Activated naive CD4-positive, alpha-beta T cell treated with Interleukin-2 at 50 U/mL for 16 hours (primary cell): ENCODE measurements at places on chromosomes 2 and 18.

DNA sequence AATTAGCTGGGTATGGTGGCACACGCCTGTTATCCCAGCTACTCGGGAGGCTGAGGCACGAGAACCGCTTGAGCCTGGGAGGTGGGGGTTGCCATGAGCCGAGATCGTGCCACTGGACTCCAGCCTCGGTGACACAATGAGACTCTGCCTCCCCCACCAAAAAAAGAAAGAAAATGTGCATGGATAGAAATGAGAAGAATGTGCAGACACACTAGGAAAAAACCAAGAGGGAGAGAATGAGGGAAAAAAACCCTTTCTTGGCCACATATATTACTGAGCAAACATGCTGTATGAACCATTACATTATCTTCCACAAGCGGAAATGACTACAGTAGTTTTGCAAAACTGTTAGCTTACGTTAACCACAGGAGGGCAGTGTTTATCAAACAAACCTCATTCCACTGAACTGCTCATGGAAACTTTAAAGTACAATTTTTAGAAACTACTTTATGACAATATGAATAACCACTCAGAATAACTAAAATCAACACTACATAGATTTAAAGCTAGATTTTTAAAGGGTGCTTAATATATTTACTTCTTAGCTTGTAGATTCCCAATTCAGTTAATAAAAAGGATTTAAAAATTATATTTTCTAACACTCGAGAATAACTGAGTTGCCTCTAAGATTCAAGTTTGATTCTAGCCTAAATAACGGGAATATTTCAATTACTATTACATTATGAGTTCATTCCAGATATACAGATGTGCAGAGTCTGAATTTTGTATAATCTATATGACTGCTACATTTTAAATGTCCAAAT is 26.4 kb downstream of the ASXL2 start:
- DNase-seq, result peak; percentile 28

DNA sequence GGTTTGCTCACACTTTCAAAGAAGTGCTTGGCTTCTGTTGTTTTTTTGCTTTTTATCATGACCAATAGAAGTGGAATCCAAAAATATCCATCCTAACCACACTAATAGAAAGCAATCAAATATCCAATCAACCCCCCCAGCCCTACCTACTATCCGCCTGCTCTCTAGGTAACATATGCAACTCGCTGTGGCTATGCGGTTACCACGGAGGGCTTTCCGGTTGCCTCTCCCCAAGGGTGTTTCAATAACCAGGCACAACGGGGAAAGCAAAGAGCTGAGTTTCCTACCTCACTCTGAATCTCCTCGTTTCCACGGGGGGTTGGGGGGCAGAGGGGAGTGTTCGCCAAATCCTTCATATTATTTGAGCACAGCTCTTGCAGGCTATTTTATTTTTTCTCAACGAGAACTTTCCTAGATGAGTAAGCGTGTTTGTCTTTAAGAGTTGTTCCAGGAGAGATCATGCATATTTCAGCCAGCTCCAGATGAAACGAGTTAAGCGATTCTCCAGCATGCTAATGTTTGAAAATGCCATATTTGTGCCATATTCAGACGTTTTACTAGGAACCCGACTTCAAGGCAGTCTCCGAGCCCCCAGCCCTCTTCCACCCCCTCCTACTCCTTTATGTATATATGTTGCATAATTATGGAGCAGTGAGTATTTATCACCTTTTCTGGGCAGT is 30.3 kb downstream of the PAX3 start:
- DNase-seq, result no peak

GRCh38 chr2:16080071-16080470 is 139.7 kb downstream of the MYCN start:
- no peak for DNase-seq

DNA sequence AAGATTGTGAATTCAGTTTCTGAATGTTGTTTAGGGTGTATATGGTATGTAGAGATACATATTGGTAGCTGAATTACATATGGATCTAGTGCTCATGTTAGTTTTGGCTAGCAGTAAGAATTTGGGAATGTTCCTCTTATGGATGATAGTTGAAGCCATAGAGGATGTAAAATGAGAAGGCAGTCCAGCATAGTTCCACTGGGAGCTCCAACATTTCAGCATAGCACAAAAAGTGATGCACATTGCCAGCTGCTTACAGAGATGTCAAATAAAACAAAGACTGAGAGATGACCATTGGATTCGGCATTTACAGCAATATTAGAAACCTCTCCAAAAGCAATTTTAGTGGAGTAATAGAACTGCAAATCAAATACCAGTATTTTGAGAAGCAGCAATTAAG is 77.4 kb downstream of the EML4 start:
- DNase-seq, result no peak

GRCh38 chr2:108937367-108938017 is 51.5 kb downstream of the EDAR start:
- no peak for DNase-seq

- DNase-seq, result no peak
These were observed 25.2 kb downstream of the TWSG1 start for GRCh38 chr18:9359796-9360195.

- DNase-seq, result no peak
These were observed 12.7 kb downstream of the ABI2 start for GRCh38 chr2:203340791-203341487.

DNA sequence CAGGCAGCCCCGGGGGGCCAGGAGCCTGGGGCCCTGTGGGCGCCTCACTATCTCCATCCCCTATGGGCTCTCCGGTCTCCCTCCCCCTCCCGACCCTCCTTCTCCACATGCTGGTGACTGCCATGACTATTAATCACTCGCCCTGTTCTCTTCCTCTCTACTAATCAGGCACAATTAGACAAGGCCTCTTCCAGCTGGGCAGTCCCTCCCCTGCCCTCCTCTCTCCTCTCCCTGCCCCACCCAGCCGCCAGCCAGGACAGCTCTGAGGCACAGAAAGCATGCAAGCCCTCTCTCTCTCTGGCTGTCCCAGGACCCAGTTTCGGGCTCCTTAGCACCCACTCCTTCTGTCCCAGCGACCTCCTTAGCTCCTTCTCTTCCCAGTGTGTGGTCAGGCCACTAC is 5.8 kb downstream of the ASIC4 start:
- DNase-seq, result no peak

DNA sequence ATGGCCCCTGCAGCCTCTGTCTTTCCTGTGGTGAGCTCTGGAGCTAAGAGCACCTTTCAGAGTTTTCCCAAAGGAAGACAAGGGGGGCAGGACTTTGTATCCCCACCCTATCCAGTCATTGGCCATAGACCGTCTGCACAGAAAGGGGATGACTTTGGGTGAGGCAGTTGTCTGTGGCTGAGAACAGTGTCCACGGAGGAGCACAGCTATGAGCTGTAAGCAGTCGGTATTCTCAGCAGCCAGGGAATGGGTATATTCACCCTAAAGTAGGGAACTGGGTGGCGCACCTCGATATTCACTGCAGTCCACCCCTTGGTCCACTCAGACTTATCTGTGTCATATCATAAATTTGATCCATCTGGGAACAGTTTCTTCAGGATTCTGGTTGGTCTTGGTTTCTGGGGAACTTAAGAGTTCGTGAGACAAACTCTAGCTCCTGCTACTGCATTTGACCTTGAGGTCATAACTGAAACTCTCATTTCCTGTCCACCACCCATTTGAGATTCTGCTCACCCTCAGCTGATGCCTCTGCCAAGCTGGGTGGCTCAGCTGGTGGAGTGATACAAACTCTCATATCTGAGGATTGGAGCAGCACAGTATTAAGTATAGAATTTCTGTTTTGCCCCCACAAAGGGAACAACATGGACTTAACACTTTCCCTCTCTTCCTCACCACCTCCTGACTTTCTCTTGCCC is 45.2 kb upstream of the SCG2 start:
- no peak for DNase-seq

GRCh38 chr18:22547807-22548561 is 130.3 kb upstream of the CTAGE1 start:
- DNase-seq, result no peak

DNA sequence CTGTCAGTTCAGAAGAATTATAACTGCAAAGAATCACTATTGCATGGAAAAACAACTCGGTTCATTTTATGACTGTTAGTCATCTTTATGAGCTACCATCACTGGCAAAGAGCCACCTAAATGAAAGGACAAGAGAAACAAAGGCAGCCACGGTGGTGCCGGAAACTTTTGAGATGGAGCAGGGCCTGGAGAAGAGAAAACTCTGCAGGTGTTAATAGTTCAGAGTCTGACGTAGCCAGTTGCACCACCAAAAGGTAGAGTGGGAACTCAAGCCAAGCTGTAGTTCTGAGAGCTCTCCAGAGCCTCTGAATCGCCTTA is 110.9 kb downstream of the FTCDNL1 start:
- DNase-seq, result no peak

- DNase-seq, result no peak
These were observed 43.0 kb downstream of the CCDC148 start for GRCh38 chr2:158413581-158413980.

DNA sequence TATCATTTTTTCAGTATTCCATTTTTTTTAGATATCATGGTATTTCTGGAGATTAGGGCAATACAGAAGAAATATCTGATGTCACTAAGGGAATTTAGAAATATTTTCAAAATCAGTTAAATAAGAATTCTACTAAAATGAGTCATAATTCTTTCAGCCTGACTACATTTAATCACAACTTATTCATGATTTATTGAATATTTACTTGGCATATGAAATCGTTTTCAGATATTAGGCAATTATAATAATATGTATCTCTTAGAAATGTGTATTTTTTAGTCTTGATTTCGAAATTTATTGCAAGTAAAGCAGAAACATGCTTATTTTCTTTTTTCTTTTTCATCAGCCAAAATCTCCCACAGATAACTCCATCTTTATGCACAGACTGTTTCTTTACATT is 142.2 kb downstream of the CCDC102B start:
- DNase-seq, result no peak

DNA sequence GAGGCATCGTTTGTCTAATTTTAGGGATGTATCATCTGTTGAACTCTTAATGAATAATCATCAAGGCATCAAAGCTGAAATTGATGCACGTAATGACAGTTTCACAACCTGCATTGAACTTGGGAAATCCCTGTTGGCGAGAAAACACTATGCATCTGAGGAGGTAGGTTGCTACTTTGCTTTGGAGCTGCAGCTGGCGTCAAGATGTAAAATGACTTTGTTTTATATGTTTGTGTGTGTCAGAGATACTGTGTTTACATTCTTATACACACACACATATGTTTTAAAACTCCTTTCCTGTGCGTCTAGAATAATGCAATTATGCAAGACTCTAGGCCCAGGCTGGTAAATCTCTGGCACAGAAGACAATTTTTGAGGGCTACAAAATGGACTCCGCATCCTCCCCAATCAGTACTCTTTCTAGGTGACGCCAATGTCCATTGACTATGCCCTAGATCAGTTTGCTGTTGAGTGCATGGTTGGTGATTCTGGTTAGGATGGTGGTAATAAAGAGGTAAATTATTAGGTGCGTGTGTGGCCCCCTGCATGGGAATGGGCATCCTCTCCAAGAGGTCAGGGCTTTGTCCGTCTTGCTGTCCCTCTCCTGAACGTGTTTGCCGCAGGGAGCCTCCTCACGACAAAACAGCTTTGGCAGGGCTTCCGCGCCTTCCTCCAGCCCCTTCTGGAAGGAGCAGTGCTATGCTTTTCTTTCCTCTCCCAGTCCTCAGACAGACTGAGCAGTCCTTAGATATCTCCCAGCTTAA is 68.2 kb upstream of the EML6 start:
- no peak for DNase-seq

DNA sequence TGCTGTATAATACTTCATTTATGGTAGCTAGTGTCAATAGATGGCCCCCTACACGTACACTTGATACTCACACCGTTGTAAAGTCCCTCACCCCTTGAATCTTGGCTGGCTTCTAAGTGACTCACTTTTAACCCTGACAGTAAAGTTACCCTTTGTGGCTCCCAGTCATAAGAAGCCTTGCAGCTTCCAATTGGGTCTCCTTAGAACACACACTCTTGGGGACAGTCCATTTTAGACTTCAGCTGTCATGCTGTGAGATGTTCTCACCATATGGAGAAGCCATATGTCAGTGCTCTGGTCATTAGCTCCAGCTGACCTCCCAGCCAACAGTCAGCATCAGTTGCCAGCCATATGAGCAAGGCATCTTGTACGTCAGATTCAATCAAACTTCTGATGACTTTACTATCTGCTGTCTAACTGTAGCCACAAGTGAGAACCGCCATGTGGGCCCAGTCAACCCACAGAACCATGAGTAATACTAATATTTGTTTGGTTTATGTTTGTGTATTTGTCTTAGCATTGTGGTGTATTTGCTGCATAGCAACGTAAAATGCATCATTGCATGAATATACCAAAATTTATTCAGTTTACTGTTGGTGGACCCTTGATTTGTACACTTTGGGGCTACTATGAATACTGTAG is 68.3 kb downstream of the PTPN4 start:
- DNase-seq, result peak; percentile 21

- no peak for DNase-seq
These were observed 1.1 kb downstream of the TMX3 start for GRCh38 chr18:68713796-68714195.

DNA sequence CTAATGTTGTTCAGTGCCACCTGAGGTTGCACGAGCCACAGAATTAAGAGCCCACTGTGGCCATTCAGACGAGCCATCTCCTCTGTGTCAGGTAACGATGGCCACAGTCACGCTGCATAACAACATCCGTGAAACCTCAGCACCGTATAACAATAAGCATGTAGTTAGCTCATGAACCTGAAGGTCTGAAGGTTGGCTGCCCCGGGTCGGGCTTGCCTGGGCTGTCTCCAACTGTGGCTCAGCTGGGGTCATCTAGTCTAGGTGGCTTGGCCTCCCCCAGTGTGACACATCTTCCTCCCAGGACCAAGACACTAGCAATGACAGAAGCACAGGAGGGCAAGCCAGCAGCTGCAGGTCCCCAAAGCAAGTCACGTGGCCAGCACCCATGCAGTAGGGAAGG is 258.0 kb downstream of the GLI2 start:
- DNase-seq, result no peak

GRCh38 chr2:58923869-58924268 is 682.7 kb upstream of the FANCL start:
- no peak for DNase-seq

GRCh38 chr18:58785870-58786269 is 78.8 kb upstream of the ZNF532 start:
- DNase-seq, result no peak

GRCh38 chr2:95385570-95385984 is 16.9 kb upstream of the FAHD2A start:
- no peak for DNase-seq

DNA sequence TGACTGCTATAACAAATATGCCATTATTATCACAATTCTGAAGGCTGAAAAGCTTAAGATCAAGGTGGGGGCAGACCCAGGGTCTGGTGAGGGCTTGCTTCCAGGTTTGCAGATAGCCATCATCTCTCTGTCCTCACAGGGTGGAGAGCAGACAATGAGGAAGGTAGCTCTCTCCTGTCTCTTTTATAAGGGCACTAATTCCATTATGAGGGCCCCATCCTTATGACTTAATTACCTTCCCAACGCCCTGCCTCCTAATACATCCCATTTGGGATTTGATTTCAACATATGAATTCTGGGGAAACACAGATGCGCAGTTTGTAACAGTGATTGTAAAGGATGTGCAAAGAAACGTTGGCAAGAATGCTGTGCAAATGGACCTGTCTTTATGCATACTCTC is 44.8 kb downstream of the PARD3B start:
- DNase-seq, result no peak
